Thymus (tissue), 14 donors: ENCODE measurements at places on chromosomes 16 and 17.

DNA sequence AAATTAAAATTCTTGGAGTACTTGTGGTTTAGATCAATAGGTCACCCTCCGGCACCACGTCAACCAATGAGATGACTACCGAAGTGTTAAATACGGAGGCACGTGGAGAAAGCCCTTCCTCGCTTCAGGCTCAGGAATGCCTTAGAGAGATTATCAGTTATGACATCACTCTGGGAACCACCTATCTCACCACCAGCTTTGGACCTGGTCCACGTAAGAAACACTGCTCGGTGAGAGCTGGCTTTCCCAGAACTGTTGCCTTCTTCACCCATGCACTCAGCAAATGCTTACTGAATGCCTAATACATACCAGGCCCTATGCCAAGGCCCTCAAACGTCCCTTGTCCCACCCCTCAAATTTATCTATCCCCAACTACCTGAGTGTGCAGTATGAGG lies 71.3 kb downstream of the SMG6 start:
- peaks cover 46% of the 10 kb centered on the region for H3K36me3 ChIP-seq
- H3K4me3 ChIP-seq = no peak overlapping the region
- H3K4me1 ChIP-seq = no peaks in the 10 kb centered on the region
- peak overlapping the region; percentile 31 for H3K27ac ChIP-seq
- no peak for DNase-seq

DNA sequence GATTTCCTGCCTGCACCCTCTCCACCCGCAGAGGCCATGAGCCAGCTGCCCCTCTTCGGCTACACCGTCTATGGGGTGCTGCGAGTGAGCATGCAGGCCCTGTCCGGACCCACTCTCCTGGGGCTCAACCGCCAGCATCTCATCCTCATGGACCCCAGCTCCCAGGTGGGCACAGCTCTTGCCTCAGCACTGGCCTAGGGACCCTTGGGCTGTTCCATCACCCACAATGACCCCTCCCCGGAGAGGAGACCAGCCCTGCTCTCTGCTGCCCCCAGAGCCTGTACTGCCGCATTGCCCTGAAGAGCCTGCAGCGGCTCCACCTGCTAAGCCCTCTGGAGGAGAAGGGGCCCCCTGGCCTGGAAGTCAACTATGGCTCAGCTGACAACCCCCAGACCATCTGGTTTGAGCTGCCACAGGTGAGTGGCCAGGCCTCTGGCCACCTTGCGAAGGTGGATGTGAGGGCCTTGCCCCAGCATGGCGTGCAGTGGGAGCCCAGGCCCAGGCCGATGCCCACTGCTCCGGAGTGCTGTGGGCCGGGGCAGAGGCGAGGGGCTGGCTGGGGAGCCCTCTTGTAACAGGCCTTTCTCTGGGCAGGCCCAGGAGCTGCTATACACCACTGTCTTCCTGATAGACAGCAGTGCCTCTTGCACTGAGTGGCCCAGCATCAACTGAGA lies 7.3 kb upstream of the SMIM5 start:
- no peak overlapping the region for H3K27ac ChIP-seq
- H3K36me3 ChIP-seq = peaks cover 28% of the 10 kb centered on the region
- no peak for DNase-seq
- H3K4me3 ChIP-seq = no peak overlapping the region
- H3K27me3 ChIP-seq = no peaks in the 10 kb centered on the region
- no peaks in the 10 kb centered on the region for H3K4me1 ChIP-seq

- H3K4me1 ChIP-seq = no peaks in the 10 kb centered on the region
- H3K36me3 ChIP-seq = no peaks in the 10 kb centered on the region
Observed at GRCh38 chr17:61007980-61008379, 330.3 kb downstream of the BCAS3 start.

- no peak for DNase-seq
- no peaks in the 10 kb centered on the region for H3K4me1 ChIP-seq
- H3K4me3 ChIP-seq = no peak overlapping the region
Observed at GRCh38 chr16:62620275-62620674, 584.0 kb upstream of the CDH8 start.

DNA sequence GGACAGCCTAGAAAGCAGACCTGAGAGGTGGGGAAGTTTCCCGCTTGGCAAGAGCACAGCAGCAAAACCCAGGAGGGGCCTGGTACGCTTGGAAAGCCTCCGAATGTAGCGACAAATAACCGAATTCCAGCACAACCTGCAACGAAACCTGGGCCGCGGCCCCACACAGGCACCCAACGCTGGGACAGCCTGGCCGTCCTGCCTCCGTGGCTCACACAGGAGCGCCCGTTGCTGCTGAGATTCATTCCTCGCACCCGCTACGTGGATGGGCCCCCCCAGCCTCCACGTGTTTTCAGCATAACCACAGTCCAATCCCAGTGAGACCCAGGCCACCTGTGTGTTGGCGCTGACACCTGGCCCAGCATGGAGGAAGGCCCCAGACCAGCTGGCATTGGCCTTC lies 42.9 kb downstream of the LMF1 start:
- H3K27me3 ChIP-seq = no peaks in the 10 kb centered on the region
- H3K4me1 ChIP-seq = no peaks in the 10 kb centered on the region
- H3K4me3 ChIP-seq = no peak overlapping the region
- H3K27ac ChIP-seq = no peak overlapping the region
- H3K36me3 ChIP-seq = peaks cover 11% of the 10 kb centered on the region

- peak overlapping the region; percentile 52 for H3K27ac ChIP-seq
- no peaks in the 10 kb centered on the region for H3K27me3 ChIP-seq
- H3K36me3 ChIP-seq = peaks cover 14% of the 10 kb centered on the region
- no peak for DNase-seq
- H3K4me3 ChIP-seq = no peak overlapping the region
Observed at GRCh38 chr16:75024594-75024993, 25.8 kb downstream of the ZNRF1 start.

GRCh38 chr16:22220714-22221113 lies 14.6 kb downstream of the EEF2K start:
- H3K27me3 ChIP-seq = no peaks in the 10 kb centered on the region
- H3K4me3 ChIP-seq = no peak overlapping the region
- DNase-seq = no peak
- H3K4me1 ChIP-seq = peaks cover 4% of the 10 kb centered on the region
- H3K36me3 ChIP-seq = peaks cover 4% of the 10 kb centered on the region

- peaks cover 51% of the 10 kb centered on the region for H3K27me3 ChIP-seq
- H3K4me3 ChIP-seq = no peak overlapping the region
- no peak for DNase-seq
- no peaks in the 10 kb centered on the region for H3K4me1 ChIP-seq
- no peak overlapping the region for H3K27ac ChIP-seq
Observed at GRCh38 chr17:50470426-50470825, 1.7 kb upstream of the CHAD start.

DNA sequence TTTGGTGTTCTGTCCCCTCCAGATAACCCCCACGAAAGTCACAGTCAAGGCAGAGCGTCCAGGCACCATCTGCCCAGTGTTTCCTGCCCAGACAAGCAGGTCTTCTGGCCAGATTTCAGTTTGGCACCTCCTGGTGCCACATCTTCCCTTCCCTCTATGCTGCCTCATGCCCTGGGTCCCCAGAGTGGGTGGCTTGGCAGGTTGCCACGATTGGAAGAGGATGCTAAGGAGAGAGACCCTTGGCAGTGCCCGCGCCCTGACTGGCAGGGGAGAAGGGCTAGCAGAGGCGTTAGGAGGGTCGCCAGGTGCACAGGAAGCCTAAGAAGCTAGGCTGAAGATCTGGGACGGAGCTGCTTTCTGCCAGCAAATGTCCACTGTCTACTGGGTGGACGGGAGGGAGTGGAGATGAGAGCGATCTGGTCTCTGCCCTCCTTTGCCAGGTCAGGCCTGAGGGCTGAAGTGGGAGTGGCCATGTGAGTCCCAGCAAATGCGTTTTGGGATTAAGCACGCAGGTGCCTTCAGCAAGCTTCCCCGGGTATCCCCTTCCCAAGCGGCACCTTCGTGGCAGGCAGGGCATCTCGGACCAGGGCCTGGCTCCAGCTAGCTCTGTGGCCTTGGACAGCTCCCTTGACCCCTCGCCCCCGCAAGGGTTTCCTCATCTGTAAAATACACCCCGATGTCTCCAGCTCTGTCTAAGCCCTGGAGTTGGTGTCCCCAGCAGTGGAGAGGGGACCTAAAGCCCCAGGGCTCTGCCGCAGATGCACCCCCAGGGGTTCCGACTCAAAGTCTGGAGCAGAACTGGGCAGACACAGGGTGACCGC lies 13.4 kb upstream of the CD300A start:
- peaks cover 3% of the 10 kb centered on the region for H3K27me3 ChIP-seq
- no peak for DNase-seq
- H3K4me1 ChIP-seq = peaks cover 45% of the 10 kb centered on the region
- H3K4me3 ChIP-seq = no peak overlapping the region
- no peaks in the 10 kb centered on the region for H3K36me3 ChIP-seq

DNA sequence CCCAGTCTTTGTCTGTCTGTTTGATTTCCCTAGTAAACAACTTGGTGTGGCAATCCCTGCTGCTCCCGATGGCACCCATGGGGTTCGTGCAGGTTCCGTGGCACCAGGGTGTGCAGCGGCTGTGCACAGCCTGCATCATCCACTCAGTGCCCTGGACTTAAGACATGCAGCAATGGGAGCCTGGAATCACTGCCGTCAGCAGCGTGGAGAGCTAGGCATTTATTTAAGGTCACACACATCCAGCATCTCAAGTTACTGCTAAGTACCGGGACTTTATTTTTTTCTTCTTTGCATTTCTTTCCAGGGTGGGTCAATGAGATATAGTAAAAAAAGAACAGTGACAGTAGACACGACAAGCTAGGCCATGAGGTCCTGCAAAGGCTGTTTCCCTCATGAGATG lies 2.8 kb downstream of the DHRS7C start:
- H3K4me1 ChIP-seq = no peaks in the 10 kb centered on the region
- no peak overlapping the region for H3K4me3 ChIP-seq
- no peak for DNase-seq
- no peak overlapping the region for H3K27ac ChIP-seq
- no peaks in the 10 kb centered on the region for H3K36me3 ChIP-seq

GRCh38 chr16:4868026-4868425 lies 20.7 kb downstream of the UBN1 start:
- no peak overlapping the region for H3K4me3 ChIP-seq
- peaks cover 66% of the 10 kb centered on the region for H3K36me3 ChIP-seq
- no peak for DNase-seq
- H3K27ac ChIP-seq = no peak overlapping the region
- H3K4me1 ChIP-seq = no peaks in the 10 kb centered on the region

GRCh38 chr16:3180445-3180878 lies 7.5 kb upstream of the OR1F1 start:
- peaks cover 71% of the 10 kb centered on the region for H3K27me3 ChIP-seq
- H3K36me3 ChIP-seq = no peaks in the 10 kb centered on the region
- peaks cover 8% of the 10 kb centered on the region for H3K4me1 ChIP-seq
- DNase-seq = no peak

DNA sequence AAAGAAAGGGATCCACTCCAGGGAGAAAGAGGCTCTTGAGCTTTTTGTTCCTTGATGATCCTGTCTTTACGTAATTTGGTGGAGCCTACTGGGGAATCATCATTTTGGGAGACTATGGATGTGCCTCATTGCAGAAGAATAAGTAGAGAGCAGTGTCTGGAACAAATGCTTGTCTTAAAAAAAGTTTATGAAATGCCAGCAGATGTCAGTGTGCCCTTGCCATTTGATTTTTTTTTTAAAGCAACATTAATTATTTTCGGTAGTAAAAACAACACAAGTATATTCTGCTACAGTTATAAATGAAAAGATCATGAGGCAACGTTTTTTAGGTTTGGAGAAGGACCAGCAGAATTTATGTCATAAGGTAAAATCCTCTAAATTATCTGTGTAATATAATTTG lies 934.8 kb upstream of the EEF2KMT start:
- H3K27me3 ChIP-seq = no peaks in the 10 kb centered on the region
- no peak for DNase-seq
- no peak overlapping the region for H3K4me3 ChIP-seq
- H3K36me3 ChIP-seq = no peaks in the 10 kb centered on the region
- no peak overlapping the region for H3K27ac ChIP-seq

DNA sequence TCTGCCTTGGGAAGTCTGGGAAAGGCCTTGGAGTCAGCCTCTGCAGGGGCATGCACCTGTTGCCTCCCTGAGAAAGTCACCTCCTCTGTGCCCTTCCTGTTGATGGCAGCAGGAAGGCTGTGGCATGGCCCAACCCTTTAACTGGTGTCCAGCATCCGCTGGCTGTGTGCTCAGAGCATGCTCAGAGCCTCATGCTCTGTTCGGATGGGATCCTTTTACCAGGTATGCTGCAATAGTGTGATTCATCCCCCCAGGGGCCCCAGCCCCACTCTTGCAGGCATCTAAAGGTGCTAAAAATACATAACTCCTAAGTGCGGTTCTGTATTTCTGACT lies 24.9 kb downstream of the KLHL36 start:
- no peak overlapping the region for H3K27ac ChIP-seq
- no peak for DNase-seq
- no peaks in the 10 kb centered on the region for H3K36me3 ChIP-seq
- no peak overlapping the region for H3K4me3 ChIP-seq
- peaks cover 7% of the 10 kb centered on the region for H3K27me3 ChIP-seq

- no peak overlapping the region for H3K4me3 ChIP-seq
- H3K4me1 ChIP-seq = no peaks in the 10 kb centered on the region
- H3K36me3 ChIP-seq = no peaks in the 10 kb centered on the region
- DNase-seq = no peak
Observed at GRCh38 chr16:9260666-9261065, 169.2 kb downstream of the HAPSTR1 start.

- no peak overlapping the region for H3K27ac ChIP-seq
- H3K4me1 ChIP-seq = peaks cover 2% of the 10 kb centered on the region
Observed at GRCh38 chr16:4257646-4258556, 14.9 kb downstream of the TFAP4 start.

DNA sequence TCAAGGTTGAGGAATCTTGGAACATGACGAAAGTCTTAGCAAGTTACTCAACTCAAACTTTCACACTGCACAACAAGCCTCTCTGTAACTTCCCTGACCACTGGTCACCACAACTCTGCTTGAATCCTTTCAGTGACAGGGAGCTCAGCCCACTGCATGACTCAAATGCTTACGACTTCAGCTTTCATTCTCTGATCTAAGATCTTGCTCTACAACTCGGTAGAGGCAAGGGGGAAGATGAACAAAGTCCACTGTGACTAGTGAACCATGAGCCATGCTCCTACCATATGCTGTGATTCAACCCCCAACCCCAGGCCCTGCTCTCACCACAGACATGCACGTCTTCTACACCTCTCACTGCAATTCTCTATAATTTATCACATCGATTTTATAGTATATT lies 160.9 kb downstream of the SLC39A11 start:
- peaks cover 5% of the 10 kb centered on the region for H3K4me1 ChIP-seq
- H3K27ac ChIP-seq = no peak overlapping the region
- no peak for DNase-seq
- no peaks in the 10 kb centered on the region for H3K36me3 ChIP-seq
- no peak overlapping the region for H3K4me3 ChIP-seq
- H3K27me3 ChIP-seq = no peaks in the 10 kb centered on the region

- H3K4me1 ChIP-seq = no peaks in the 10 kb centered on the region
- no peak for DNase-seq
- H3K27ac ChIP-seq = no peak overlapping the region
- no peaks in the 10 kb centered on the region for H3K27me3 ChIP-seq
- no peaks in the 10 kb centered on the region for H3K36me3 ChIP-seq
Observed at GRCh38 chr16:72604375-72604774, 432.4 kb upstream of the PMFBP1 start.

- H3K27ac ChIP-seq = no peak overlapping the region
- H3K27me3 ChIP-seq = no peaks in the 10 kb centered on the region
- H3K4me1 ChIP-seq = no peaks in the 10 kb centered on the region
- no peak overlapping the region for H3K4me3 ChIP-seq
Observed at GRCh38 chr17:79465011-79465680, 145.7 kb downstream of the RBFOX3 start.
